ENCODE measurements at places on chromosomes 1 and 21.

GRCh38 chr1:77668924-77669449 is 13.5 kb downstream of the ZZZ3 start:
- DNase-seq: no peak

- no peak for DNase-seq
Observed at GRCh38 chr1:65911679-65912078, 119.0 kb downstream of the PDE4B start.

GRCh38 chr1:223717695-223718363 is 5.5 kb downstream of the CAPN2 start:
- DNase-seq: no peak

DNA sequence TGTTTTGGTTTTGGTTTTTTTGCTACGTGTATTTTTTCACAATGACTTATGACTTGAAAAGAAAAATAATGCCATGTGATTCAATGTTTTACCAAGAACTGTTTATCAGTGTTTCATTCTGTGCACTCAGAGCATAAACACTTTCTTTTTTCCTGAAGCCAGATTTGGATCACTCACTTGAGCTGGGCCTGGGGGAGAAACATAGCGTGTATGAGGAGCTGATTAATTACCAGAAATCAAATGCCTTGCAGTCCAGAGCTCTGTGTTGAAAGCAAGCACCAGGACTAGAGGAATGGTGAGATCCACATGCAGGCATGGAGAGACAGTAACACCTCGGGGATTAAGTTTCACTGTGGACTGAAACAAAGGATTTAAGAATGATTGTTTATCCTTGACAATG is 642.1 kb upstream of the ADGRL2 start:
- DNase-seq: no peak

- no peak for DNase-seq
Observed at GRCh38 chr1:59500950-59501742, 204.3 kb downstream of the FGGY start.

GRCh38 chr1:112576240-112576639 is 42.7 kb downstream of the ST7L start:
- no peak for DNase-seq

DNA sequence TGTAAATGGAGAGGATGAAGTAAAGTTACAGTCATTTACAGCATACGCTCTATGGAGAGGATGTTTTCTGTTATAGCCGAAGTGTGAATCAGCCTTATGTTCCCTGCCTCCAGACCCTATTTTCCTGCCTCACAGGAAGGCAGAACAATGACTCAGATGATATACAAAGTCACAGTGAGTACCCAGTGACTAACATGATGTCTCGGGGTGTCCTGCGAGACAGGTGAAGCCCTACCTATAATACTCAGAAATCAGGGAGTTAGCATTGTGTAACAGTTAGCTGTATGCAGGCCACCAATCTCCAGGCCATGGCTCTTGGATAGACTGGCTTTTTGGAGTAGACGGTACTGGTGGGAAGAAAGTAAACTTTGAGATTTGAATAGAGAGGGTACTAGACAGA is 55.6 kb upstream of the FBXO28 start:
- DNase-seq: no peak

- no peak for DNase-seq
Observed at GRCh38 chr1:86852289-86852688, 61.6 kb downstream of the SELENOF start.

DNA sequence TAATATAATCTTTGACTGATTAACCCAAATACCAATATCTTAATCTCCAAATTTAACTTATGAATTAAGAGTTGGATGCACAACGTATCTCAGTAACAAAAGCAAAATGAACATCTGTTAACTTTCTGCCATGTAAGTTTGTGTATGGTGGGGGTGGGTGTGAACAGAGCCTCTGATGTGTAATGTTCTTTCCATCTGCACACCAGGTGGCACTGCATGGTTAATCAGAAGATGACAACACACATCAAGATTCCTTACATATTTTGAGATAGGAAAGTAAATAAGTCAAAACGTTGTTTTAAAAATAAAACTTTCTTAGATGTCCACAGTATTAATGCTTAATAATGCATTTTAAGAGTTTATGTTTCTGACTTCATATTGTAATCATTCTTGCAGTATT is 251.9 kb downstream of the DPYD start:
- DNase-seq: no peak

- DNase-seq: no peak
Observed at GRCh38 chr1:12180315-12180714, 13.5 kb downstream of the TNFRSF1B start.

DNA sequence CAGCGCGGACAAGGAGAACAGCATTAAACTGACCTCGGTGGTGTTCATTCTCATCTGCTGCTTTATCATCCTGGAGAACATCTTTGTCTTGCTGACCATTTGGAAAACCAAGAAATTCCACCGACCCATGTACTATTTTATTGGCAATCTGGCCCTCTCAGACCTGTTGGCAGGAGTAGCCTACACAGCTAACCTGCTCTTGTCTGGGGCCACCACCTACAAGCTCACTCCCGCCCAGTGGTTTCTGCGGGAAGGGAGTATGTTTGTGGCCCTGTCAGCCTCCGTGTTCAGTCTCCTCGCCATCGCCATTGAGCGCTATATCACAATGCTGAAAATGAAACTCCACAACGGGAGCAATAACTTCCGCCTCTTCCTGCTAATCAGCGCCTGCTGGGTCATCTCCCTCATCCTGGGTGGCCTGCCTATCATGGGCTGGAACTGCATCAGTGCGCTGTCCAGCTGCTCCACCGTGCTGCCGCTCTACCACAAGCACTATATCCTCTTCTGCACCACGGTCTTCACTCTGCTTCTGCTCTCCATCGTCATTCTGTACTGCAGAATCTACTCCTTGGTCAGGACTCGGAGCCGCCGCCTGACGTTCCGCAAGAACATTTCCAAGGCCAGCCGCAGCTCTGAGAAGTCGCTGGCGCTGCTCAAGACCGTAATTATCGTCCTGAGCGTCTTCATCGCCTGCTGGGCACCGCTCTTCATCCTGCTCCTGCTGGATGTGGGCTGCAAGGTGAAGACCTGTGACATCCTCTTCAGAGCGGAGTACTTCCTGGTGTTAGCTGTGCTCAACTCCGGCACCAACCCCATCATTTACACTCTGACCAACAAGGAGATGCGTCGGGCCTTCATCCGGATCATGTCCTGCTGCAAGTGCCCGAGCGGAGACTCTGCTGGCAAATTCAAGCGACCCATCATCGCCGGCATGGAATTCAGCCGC is 2.5 kb downstream of the S1PR1 start:
- no peak for DNase-seq

- no peak for DNase-seq
Observed at GRCh38 chr1:62295921-62296491, 23.2 kb downstream of the KANK4 start.

- DNase-seq: no peak
Observed at GRCh38 chr1:224267925-224268324, 62.0 kb downstream of the NVL start.

GRCh38 chr1:15531003-15531402 is 4.4 kb downstream of the DNAJC16 start:
- DNase-seq: no peak

DNA sequence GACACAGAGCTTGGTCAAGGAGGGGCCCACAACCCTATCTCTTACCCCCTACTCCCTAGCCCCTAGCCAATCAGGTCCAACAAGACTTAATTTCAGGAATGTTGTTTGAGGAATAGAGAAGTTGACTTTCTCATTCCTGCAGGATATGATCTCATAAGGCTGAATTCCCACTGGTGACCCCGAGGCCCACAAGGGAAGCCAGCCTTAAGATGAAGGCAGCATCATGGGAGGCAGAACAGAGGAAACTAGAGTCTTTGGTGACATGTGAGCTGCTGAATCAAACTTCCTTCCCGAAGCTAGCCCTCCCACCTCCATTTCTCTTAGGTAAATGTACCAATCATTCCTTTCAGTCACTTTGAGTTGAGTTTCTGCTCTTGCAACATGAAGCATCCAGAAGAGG is 9.1 kb upstream of the PDIK1L start:
- no peak for DNase-seq

DNA sequence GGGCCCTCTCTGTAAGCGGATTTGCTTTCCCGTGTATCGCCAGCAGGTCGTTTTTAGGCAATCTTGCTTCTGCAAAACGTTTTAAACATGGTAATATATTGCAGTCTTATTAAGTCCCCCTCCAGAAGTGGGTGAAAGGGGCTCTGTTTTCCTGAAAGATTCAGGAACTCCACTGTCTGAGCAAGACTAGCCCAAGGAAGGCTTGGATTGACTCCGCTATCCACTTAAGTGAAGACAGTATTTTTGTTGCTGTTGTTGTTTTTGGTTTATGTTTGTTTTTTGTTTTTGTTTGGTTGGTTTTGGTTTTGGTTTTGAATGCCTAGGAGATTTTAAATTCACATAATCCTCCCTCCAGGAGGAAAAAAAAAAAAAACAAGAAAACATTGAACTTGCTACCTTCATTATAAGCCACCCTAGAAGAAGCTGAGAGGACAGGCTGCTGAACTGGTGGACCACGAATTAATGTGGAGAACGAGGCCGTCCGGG is 29.1 kb upstream of the NFIA start:
- DNase-seq: no peak

- no peak for DNase-seq
Observed at GRCh38 chr1:42006836-42007235, 88.1 kb upstream of the HIVEP3 start.

DNA sequence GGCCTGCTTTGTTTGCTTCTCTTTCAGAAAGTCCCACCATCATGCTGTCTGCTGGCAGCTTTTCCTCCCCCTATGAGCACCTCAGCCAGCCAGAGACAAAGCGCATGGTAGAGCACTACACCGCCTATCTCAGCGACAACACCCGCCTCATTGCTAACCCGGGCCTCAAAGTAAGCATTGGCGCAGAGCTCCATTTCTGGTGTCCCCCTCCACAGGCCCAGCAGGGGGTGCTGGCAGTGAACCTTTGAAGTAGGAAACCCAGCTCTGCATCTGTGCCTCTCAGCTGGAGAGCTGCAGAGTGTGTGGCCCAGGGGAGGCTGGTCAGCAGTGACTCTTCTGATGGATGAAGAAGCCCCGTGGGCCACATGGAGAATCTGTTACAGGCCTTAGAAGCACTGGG is 81.2 kb upstream of the RAVER2 start:
- DNase-seq: no peak

- no peak for DNase-seq
Observed at GRCh38 chr1:30971496-30971895, 62.9 kb upstream of the SDC3 start.

DNA sequence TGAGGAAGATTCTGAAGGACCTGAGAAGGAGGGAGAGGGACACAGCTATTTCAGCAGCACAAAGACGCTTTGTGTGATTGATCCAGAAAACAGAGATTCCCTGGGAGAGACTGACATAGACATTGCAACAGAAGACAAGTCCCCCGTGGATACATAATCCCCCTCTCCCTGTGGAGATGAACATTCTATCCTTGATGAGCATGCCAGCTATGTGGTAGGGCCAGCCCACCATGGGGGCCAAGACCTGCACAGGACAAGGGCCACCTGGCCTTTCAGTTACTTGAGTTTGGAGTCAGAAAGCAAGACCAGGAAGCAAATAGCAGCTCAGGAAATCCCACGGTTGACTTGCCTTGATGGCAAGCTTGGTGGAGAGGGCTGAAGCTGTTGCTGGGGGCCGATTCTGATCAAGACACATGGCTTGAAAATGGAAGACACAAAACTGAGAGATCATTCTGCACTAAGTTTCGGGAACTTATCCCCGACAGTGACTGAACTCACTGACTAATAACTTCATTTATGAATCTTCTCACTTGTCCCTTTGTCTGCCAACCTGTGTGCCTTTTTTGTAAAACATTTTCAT is 161.3 kb upstream of the SGIP1 start:
- DNase-seq: no peak

DNA sequence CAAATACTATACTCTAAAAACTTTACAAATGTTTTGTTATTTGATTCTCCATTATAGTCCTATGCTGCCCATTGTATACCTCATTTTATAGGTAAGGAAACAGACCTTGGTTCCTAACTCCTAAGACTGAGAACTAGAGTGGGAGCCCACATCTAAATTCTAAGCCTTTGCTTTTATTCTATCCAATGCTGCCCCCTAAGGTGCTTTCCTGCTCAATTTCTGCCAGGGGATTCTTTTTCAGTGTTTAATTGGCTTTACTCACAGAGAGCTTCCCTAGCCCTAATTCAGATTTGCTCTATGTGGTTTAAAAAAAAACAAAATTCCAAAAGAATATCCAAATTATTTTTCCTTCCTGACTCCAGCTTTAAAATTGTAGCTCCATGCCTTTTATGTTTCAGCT is 64.5 kb downstream of the KIF14 start:
- DNase-seq: no peak

DNA sequence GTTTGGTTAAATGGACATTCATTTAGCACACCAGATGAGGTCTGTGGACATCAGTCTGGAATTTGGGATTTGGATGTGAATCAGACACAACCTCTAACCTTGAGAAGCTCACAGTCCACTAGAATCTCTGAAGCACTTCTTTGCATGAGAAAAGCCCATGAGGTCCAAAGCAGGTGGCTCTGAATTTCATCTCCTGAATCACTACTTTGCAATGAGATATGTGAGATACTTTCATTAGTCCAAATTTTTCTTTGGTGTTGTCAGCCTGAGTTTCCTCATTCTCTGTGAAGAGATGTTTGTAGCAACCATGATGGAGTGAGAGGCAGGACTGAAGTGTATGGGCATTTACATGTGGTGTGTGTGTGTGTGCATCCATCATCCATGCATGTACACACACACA is 16.5 kb upstream of the LCE2D start:
- no peak for DNase-seq

GRCh38 chr1:171788696-171789095 is 7.2 kb downstream of the METTL13 start:
- DNase-seq: no peak

DNA sequence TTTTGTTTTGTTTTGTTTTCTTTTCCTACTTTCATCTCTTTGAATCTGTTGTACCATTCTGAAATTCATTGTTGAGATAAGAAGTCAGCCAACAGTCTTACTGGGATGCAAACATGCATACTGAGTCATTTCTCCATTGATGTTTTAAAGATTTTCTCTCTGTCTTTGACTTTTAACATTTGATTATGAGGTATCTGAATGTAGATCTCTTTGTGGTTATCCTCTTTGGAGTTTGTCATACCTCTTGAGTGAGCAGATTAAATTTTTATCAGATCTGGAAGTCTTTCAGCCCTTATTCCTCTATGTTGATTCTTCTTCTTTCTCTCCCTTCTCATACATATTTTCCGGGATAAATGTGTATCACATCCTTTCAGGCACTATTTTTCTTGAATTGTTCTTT is 406.9 kb upstream of the NCAM2 start:
- DNase-seq: no peak

- no peak for DNase-seq
Observed at GRCh38 chr1:153774780-153775457, at the start of gene SLC27A3. Gene SLC27A3, plus strand, starts transcription at chr1:153775407. Its CDS starts 91 bp downstream, at chr1:153775498.
